Activated B cell treated with CpG ODN at 0.5 μM for 24 hours (primary cell): ENCODE measurements at places on chromosomes 2 and 18. TPM values are rescaled to one million over a fixed set of nuclear protein-coding genes. Genes with fewer than 3 reads are reported as not detected.
A peak's percentile ranks its signal among the peaks of the same experiment; 100 is the strongest.

DNA sequence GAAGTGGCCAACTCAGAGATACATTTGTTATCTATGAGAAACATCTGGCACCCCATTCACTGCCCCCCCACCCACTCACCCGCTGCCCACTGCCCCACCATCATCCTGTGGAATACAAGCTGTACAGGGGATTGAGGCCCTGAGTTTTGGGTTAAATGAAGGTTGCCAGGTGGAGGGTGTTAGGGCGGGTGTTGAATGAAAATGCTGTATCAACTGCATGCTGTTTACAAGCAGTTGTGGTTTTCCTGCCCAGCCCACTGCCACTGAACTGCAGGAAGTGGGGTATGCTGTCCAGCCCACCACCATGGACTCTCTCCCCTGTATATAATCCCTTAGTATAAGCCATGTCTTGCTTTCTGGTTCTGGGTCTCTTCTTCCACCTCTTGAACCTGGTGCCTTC, 481.9 kb downstream of the METTL4 start:
- no peaks in the 10 kb centered on the region for H3K36me3 ChIP-seq
- peaks cover 4% of the 10 kb centered on the region for H3K27me3 ChIP-seq
- no peak overlapping the region for H3K27ac ChIP-seq
- DNase-seq: no peak
- no peak overlapping the region for H3K4me3 ChIP-seq

- no peaks in the 10 kb centered on the region for H3K4me1 ChIP-seq
- no peak overlapping the region for H3K4me3 ChIP-seq
- H3K27me3 ChIP-seq: no peaks in the 10 kb centered on the region
- no peak for DNase-seq
- no peaks in the 10 kb centered on the region for H3K36me3 ChIP-seq
- H3K27ac ChIP-seq: no peak overlapping the region
Observed at GRCh38 chr2:187615364-187615763, 61.1 kb upstream of the TFPI start.

The KDM3A gene
- 46.0 and 47.6 TPM in 2 replicates for total RNA-seq

The ANKRD30BL gene
- not detected in 2 replicates for total RNA-seq

The ANKRD62 gene
- total RNA-seq: not detected in 2 replicates

GRCh38 chr2:158143703-158144360, 42.2 kb downstream of the UPP2 start:
- DNase-seq: no peak
- peaks cover 3% of the 10 kb centered on the region for H3K4me1 ChIP-seq
- H3K4me3 ChIP-seq: no peak overlapping the region
- H3K27me3 ChIP-seq: peaks cover 4% of the 10 kb centered on the region
- no peaks in the 10 kb centered on the region for H3K36me3 ChIP-seq

DNA sequence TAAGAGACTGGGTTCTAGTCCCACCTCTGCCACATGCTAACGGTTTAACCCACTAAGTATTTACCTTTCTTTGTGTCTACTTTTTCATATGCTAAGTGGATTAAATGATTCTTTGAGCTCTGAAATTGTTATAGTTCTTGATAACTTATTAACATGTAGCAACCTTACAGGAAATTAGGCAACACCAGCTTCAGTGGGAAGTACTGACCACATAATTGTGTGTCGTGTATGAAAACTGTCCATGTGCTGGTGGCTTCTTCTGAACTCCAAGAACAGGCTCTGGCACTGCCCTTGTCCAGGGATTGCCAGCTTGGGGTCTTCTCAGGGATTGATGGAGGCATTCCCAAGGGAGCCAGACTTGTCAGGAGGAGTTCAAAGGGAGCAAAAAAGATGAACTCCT, 427.7 kb downstream of the TGIF1 start:
- no peak overlapping the region for H3K4me3 ChIP-seq
- H3K27ac ChIP-seq: no peak overlapping the region
- no peaks in the 10 kb centered on the region for H3K4me1 ChIP-seq
- no peak for DNase-seq
- peaks cover 7% of the 10 kb centered on the region for H3K27me3 ChIP-seq
- no peaks in the 10 kb centered on the region for H3K36me3 ChIP-seq

DNA sequence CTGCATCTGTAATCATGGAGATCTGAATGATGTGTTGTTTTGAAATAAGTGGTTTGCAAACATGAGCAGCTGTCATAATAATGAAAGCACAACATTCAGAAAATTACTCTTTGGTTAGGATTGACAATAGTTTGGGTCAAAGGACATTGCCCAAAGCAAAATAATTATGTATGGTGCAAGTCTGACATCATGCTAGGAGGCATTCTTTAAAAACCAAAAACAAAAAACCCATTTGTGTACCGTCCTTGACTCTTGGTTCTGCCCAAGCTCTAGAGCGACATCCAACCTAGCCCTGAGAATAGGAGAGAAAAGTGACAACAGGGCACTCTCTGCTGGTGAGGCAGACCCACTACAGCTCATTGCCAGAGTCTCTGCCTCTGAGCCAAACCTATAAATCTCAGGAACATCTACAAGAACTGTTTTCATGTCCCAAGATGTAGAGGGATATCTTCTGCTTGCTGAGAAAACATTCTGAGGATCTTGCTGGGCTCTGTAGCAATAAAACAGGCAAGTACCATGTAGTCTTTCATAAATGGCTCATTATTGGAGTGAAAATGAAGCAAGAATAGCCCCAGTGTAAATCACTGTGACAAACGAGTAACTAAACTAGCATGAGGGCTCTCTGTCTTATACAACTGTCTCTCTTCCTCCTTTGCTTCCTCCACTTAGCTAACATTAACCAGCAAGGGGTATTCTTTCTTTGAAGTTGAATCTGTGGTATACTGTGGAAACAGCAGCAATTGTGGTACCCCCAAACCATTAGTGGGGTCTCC, 266.8 kb upstream of the CXCR4 start:
- peak overlapping the region; percentile 33 for H3K4me3 ChIP-seq
- no peaks in the 10 kb centered on the region for H3K27me3 ChIP-seq
- no peak for DNase-seq
- no peaks in the 10 kb centered on the region for H3K36me3 ChIP-seq
- H3K4me1 ChIP-seq: peaks cover 50% of the 10 kb centered on the region
- peak overlapping the region; percentile 94 for H3K27ac ChIP-seq

DNA sequence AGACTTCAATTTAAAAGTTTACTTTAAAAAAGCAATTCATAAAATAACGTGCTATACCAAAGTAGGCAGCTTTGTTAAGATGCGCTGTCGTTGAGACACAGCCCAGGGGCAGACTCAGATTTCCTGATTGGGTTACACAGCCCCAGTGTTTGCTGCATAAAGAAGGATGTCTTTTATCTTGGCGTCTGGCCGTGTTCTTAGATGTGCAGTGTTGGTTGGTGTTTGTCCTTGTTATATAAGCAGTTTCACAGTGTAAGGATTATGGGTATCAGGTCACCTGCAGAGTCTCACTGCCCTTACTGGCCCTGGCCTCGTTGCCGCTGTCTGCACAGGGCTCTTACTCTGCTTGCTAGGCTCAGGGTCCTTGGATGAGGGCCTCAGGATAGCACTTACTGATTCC, 108.5 kb downstream of the WDSUB1 start:
- no peaks in the 10 kb centered on the region for H3K4me1 ChIP-seq
- H3K36me3 ChIP-seq: no peaks in the 10 kb centered on the region
- no peak overlapping the region for H3K27ac ChIP-seq
- DNase-seq: no peak
- no peaks in the 10 kb centered on the region for H3K27me3 ChIP-seq

The SERPINB4 gene
- total RNA-seq: not detected in 2 replicates

GRCh38 chr2:133607679-133608078, 39.4 kb upstream of the NCKAP5 start:
- no peaks in the 10 kb centered on the region for H3K27me3 ChIP-seq
- no peaks in the 10 kb centered on the region for H3K4me1 ChIP-seq
- no peak overlapping the region for H3K4me3 ChIP-seq
- H3K27ac ChIP-seq: no peak overlapping the region

- no peak overlapping the region for H3K4me3 ChIP-seq
- no peak for DNase-seq
- no peak overlapping the region for H3K27ac ChIP-seq
Observed at GRCh38 chr2:219149667-219150066, 10.9 kb downstream of the NHEJ1 start.

- H3K27me3 ChIP-seq: no peaks in the 10 kb centered on the region
- H3K4me1 ChIP-seq: no peaks in the 10 kb centered on the region
- no peak overlapping the region for H3K4me3 ChIP-seq
- DNase-seq: no peak
Observed at GRCh38 chr2:49903471-49903870, 749.2 kb upstream of the FSHR start.

The LYG1 gene
- total RNA-seq: 1.5 and 1.9 TPM in 2 replicates

DNA sequence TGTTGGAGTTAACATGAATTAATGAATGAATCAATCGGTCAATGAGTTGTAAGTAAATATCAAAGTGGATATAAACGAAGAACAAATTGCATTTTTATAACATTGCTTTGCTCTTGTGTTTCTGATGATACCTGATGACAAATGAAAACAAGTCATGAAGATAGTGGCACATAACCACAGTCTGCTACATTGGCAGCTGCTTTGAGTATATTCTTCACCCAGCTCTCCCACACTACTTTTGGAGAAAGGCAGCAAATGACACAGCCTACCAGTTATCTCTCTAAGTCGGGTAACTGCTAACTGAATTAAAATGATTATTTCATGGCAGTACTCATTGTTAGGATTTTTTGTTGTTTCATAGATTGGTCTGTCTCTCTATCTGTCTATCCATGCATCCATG, 76.8 kb downstream of the COL5A2 start:
- no peak for DNase-seq
- H3K27ac ChIP-seq: no peak overlapping the region
- no peaks in the 10 kb centered on the region for H3K36me3 ChIP-seq

The NGEF gene
- total RNA-seq: not detected in 2 replicates

DNA sequence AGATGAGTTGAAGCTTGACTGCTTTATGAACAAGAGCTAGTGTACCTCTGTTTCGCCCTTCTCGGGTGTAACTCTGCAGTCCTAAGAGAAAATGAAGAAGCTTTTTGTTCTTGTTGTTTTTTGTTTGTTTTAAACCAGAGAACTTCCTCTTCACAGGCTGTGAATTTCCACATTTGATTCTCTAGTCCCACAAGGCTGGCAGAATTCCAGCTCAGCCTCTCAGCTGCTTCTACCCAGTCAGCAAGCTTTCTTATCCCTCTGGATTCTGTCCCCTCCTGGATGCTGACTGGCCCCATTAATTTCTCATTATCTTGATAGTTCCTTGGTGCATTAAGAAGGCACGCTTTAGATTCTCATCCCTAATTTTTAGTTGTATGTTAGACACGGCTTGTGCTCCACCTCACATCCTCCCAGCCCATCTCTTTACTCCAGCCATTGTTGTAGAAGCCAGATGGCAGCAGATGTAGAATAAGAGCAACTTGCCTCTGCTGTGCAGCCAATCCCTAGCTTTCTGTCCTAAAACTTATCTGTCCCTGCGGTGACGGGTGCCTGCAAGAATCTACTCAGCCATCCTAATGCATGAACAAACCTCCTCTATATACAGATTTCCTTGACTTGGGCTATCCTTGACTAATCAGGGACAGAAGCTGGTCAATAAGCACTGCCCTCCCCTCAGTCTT, 12.3 kb upstream of the RESP18 start:
- H3K27ac ChIP-seq: no peak overlapping the region
- H3K27me3 ChIP-seq: peaks cover 26% of the 10 kb centered on the region
- no peaks in the 10 kb centered on the region for H3K36me3 ChIP-seq
- H3K4me1 ChIP-seq: peaks cover 3% of the 10 kb centered on the region
- no peak for DNase-seq

GRCh38 chr18:2448565-2449151, 122.6 kb downstream of the METTL4 start:
- no peak for DNase-seq
- H3K4me1 ChIP-seq: no peaks in the 10 kb centered on the region
- H3K4me3 ChIP-seq: no peak overlapping the region
- no peak overlapping the region for H3K27ac ChIP-seq
- peaks cover 8% of the 10 kb centered on the region for H3K27me3 ChIP-seq

DNA sequence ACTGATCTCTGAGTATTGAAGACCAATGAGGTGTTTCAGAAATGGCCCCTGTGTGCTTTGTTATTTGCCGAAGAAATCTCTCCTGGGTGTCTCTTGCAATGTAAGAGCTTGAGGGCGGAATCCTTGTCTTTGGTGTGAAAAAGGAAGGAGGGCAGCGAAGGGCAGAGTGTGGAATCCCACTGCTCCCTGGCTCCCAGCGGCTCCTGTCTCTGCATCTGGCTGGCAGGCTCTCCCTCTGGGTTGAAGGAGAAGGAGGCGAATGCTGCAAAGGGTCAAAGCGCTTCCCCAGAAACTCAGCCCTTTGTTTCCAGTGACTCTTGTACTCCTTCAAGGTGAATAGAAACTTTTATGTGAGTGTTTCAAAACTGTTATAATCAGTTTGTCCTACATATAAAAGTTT, 457.5 kb downstream of the CNTNAP5 start:
- no peaks in the 10 kb centered on the region for H3K4me1 ChIP-seq
- no peak for DNase-seq
- no peaks in the 10 kb centered on the region for H3K36me3 ChIP-seq
- H3K27me3 ChIP-seq: no peaks in the 10 kb centered on the region
- H3K4me3 ChIP-seq: no peak overlapping the region
- no peak overlapping the region for H3K27ac ChIP-seq

GRCh38 chr18:31429623-31430022, 17.9 kb upstream of the DSG3 start:
- H3K4me3 ChIP-seq: no peak overlapping the region
- no peaks in the 10 kb centered on the region for H3K27me3 ChIP-seq
- no peak for DNase-seq
- H3K27ac ChIP-seq: no peak overlapping the region

The CD207 gene
- total RNA-seq: not detected in 2 replicates

The AQP12A gene
- total RNA-seq: not detected in 2 replicates

GRCh38 chr2:2142345-2142744, 188.7 kb downstream of the MYT1L start:
- no peaks in the 10 kb centered on the region for H3K27me3 ChIP-seq
- no peak overlapping the region for H3K4me3 ChIP-seq
- H3K4me1 ChIP-seq: no peaks in the 10 kb centered on the region
- no peak for DNase-seq

GRCh38 chr2:26463244-26464192, 14.4 kb downstream of the OTOF start:
- H3K27ac ChIP-seq: no peak overlapping the region
- no peaks in the 10 kb centered on the region for H3K27me3 ChIP-seq
- H3K4me3 ChIP-seq: no peak overlapping the region
- H3K4me1 ChIP-seq: no peaks in the 10 kb centered on the region

GRCh38 chr18:31931886-31932240, 11.1 kb downstream of the TRAPPC8 start:
- H3K27ac ChIP-seq: no peak overlapping the region
- no peak for DNase-seq
- no peaks in the 10 kb centered on the region for H3K4me1 ChIP-seq
- H3K36me3 ChIP-seq: peaks cover 42% of the 10 kb centered on the region
- H3K4me3 ChIP-seq: no peak overlapping the region
- no peaks in the 10 kb centered on the region for H3K27me3 ChIP-seq

DNA sequence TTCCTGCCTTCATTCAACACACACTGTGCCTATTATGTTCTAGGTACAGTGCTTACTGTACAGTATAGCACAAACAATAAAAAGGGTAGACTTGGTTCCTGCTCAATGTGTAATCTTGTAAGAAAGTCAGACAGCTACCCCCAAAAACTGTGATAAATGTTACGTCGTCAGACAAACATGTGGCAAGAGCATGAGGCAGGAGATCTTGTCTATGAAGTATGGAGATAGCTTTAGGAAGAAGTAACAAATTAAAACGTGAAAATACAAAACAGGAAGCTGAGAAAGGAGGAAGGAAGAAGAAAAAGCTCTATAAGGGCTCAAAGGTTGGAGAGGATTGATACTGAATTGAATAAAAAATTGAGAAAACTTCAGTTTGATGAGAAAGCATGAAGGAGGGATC, 276.2 kb upstream of the HNRNPA3 start:
- no peaks in the 10 kb centered on the region for H3K27me3 ChIP-seq
- H3K4me3 ChIP-seq: no peak overlapping the region
- no peaks in the 10 kb centered on the region for H3K36me3 ChIP-seq

The SLC38A11 gene
- total RNA-seq: 2.2 and 2.6 TPM in 2 replicates

The C2orf81 gene
- total RNA-seq: 3.9 and 5.5 TPM in 2 replicates
